ENCODE measurements at places on chromosomes 1 and 21.

DNA sequence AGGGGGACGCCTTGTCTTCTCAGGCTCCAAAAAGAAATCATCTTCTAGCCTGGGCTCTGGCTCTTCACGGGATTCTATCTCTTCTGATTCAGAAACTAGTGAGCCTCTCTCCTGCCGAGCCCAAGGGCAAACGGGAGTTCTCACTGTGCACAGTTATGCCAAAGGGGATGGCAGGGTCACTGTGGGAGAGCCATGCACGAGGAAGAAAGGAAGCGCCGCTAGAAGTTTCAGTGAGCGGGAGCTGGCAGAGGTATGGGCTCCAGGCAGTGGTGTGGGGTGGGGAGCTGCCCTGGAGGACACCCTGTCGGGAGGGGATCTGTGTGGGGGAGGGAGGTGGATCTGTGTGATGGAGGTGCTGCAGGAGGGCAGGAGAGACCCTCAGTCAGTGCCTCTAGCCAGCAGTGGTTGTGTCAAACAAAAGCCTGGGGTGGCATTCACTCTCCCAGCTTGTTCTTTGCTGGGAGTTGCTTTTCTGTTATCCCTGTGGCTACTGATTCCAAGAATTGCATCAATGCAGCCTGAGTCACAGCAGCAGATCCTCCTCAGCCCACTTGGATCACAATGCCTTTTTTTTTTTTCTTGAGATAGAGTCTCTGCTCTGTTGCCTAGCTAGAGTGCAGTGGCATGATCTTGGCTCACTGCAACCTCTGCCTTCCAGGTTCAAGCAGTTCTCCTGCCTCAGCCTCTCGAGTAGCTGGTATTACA is 21.8 kb downstream of the KDM4A start:
- no peak for DNase-seq

DNA sequence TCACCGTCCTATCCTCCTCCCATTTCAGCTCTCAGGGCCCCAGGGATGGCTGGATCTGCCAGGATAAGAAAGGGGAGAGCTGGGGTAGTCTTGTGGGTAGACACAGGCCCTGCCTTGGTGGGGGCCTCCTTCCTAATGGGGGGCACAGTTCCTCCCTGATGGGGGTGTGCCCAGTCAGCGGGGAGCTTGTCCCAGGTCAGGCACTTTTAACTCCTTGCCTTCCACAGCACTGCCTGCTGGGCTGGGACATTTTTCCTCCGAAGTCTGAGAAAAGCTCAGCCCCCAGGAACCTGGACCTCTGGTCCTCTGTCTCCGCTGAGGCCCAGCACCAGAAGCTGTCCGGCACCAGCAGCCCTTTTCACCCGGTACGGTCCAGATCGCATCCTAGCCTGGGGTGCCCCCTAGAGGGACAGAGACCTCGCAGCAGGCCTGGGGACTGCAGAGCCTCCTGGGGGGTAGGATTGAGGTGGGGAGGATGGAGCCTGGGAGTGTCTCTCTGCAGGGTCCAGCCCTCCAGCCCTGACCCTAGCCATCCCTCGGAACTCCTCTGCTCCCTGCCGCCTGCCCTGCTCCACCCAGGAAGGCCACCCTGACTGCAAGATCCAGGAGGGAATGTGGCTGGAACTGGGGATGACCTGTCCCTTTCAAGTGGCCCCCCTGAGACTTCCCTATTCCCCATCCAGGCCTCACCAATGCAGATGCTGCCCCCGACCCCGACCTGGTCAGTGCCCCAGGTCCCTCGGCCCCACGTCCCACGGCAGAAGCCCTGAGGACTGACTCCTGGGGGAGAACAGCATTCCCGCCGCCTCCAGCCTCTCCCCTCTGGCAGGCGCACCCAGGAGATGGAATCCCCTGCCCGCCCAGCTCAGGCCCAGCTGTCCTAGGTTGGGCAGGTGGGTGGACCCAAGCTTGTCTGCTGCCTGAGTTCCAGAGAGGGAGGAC is 12.0 kb downstream of the MIIP start:
- DNase-seq, result peak; percentile 29

DNA sequence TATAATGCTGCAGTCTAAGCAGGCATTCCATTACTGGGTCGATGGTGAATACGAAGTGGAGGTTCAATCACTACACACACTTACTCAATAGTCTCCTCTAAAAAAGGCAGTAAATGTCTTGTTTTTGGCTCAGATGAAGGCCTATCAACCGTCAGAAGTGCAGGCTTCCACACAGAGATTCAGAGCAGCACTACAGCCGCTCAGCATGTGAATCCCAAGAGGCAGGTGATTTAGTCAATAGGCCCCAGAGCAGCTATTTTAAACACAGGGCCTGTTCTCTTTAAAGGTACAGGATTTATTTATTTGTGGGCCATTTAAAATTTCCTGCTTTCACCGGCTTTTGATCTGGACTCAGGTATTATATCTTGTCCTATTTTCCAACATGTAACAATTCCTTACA is 293.7 kb downstream of the RGS7 start:
- DNase-seq, result no peak

DNA sequence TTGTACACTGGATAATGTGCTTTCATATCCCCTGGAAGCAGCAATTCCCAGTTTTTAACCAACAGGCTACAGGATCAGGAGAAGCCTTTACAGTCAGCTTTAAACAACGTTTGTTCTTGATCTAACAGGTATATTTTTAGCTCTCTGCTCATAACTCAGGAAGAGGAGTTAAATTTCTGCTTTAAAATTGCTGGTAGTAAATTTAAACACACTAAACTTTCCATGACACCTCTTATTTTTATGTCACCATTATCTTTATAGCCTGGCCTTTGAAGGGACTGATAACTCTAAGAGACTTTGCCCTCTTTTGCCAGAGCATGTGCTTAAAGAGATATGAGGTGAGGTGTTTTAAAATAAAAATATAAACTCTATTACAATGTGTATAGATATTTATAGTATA is 119.6 kb upstream of the BRINP3 start:
- DNase-seq, result no peak

GRCh38 chr1:16009678-16010077 is 5.6 kb downstream of the SRARP start:
- no peak for DNase-seq

DNA sequence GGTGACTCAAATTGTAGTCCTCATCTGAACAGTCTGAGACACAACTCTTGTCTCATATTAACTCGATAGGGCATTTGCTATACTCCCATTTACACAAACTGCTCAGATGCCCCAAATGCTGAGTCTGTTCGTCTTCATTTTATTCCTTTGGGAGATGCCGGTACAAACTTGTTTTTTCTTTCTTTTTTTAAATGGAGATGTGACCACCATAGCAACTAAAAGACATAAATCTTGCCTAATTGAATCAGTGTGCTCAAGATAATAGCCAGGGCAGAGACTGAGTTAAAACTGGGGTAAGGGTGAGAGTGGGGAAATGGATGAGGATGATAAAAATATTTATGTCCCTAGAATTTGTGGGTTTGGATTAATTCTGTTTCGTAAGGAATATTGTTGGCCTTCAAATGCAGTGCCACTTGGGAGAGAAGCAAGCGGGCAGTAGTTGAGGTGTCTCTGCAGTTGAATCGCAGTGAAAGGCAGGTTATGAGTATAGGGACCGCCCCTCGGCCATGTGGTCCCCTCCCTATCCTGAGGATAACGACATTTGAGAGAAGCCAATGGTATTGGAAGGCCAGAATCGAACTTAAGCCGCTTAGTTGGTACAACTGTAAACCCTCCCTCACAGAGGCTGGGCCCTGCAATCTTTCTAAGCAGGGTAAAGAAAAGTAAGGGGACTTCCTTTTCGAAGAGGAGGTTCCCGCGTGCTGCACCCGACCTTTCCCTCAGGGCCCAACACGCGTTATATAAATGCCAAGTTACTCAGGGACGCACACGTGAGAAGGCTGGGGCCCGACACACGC is 859 bp upstream of the LRRC8B start:
- DNase-seq, result peak; percentile 66

GRCh38 chr1:226653311-226653921 is 85.7 kb downstream of the ITPKB start:
- DNase-seq, result peak; percentile 77

All from CD4-positive, alpha-beta T cell treated with Interleukin-1 beta for 1 hour (primary cell).